ENCODE measurements at places on chromosomes 3 and 15.

DNA sequence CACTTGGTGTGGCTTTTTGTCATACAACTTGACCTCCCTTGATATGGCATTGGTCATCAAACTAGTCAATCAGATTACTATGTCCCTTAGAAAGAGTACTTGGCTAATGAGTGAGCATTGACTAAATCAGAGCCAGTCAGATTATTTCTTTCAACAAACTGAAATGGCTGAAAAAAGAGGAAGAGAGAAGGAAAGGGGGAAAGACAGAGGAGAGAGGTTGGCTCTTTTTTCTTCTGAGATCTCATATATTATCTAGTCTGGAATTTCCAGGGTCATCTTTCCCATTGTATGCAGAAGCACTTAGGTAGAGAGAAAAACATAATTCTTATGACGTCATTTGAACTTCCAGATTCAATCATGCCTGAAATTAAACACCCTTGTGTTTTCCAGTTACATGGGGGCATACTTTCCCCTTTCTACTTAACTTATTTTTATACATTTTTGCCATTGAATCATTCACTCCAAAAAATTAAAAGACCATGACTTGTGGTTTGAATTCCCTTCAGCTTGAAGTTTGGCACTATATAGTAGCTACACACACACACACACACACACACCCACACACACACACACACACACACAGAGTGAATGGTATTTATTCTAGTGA, 387.8 kb downstream of the LSAMP start:
- DNase-seq = no peak

- no peak for DNase-seq
Measured at GRCh38 chr3:59191651-59192050, 141.8 kb upstream of the CFAP20DC start.

- DNase-seq = no peak
Measured at GRCh38 chr15:93617443-93617842, 528.4 kb upstream of the RGMA start.

- no peak for DNase-seq
Measured at GRCh38 chr15:76075046-76075445, 15.3 kb downstream of the TMEM266 start.

- no peak for DNase-seq
Measured at GRCh38 chr3:67418426-67419217, 235.8 kb downstream of the SUCLG2 start.

DNA sequence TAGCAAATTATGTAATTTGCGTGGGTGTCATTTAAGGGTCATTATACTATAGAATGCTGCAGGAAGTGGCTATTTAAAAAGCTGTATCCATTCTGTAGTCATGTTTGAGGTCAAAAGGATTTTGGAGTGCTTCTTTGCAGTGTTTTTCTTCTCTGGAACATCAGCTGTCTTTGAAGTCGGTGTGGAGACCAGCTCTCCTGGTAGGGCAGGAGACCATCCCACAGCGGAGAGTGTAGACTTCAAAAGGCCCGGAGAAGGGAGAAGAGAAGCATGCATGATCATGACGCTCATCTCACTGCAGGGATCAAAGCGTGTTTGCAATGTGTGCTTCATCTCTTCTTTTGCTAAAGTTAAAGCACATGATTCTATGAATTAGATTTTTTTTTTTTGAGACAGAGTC, 19.9 kb downstream of the PXK start:
- DNase-seq = no peak

Measured in hippocampal formation (tissue), 2 donors.